ENCODE measurements at places on chromosomes 3 and 15.

DNA sequence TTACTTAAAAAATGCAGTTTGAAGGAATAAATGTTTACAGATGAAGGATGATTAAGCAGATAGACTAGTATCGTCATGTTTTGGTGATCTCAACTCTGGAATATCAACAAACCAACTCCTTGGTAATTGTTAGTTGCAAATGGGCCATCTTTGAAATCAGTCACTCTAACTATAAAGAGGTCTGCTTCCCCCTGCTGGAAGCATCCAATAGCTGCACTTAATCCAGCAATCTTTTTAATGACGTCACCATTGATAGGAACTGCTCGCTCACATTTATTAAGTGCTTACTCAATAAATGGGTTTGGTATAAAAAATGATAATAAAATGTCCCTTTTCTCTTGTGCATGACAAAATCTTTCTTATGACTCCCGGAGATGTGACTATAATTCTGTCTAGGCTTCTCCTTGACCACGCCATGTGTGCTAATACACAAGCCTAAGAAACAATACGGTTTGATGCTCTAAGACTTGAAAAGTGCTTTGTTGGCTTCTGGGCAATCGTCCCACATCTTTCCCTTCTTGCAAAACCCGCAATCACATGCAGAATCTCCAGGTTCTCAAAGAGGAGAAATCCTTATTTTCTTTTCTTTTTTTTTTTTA is 227.6 kb upstream of the POU1F1 start:
- DNase-seq = peak; percentile 87

- peak; percentile 68 for DNase-seq
Observed at GRCh38 chr3:51974963-51975851, at the start of gene ABHD14A. TSS of gene ABHD14A (plus strand) at chr3:51975064. CDS start at chr3:51975136, 72 bp downstream.

DNA sequence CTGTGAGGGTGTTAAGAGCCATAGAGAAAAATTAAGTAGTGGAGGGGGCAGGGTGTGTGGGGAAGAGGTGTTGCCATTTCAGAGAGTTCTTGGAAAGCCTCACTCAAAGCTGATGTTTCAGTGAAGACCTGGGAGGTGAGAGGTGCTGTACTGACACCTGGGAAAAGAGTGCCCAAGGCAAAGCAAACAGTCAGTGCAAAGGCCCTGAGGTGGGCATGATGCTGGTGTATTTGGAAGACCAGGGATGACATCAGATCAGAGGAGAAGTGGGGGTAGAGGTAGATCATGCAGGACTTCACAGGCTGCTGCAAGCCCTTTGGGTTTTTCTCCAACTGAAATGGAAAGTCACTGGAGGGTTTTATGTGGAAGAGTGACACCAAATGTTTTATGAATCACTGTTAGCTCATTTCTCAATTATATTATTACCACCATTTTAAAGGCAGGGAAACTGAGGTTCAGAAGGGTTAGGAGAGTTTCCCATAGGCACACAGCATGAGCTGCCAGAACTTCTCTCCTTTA is 42.8 kb upstream of the SMAD3 start:
- DNase-seq = no peak

DNA sequence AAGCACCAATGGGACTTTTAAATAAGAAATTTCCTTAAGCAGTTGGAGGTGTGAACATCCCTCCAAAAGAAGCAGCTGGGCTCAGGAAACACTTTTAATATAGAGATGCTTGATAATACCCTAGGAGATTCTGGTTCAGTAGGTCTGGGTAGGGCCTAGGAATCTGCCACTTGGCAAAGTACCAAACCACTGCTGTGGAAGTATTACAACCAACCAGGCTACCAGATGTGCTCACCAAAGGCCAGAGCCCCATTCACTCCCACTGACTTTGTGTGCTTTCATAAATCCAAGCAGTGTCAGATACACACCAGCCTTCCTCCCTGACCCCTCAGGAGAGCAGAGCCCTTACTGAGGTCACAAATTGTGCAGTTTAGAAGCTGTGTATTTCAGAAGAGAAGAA is 162.6 kb downstream of the CCNL1 start:
- peak; percentile 39 for DNase-seq

DNA sequence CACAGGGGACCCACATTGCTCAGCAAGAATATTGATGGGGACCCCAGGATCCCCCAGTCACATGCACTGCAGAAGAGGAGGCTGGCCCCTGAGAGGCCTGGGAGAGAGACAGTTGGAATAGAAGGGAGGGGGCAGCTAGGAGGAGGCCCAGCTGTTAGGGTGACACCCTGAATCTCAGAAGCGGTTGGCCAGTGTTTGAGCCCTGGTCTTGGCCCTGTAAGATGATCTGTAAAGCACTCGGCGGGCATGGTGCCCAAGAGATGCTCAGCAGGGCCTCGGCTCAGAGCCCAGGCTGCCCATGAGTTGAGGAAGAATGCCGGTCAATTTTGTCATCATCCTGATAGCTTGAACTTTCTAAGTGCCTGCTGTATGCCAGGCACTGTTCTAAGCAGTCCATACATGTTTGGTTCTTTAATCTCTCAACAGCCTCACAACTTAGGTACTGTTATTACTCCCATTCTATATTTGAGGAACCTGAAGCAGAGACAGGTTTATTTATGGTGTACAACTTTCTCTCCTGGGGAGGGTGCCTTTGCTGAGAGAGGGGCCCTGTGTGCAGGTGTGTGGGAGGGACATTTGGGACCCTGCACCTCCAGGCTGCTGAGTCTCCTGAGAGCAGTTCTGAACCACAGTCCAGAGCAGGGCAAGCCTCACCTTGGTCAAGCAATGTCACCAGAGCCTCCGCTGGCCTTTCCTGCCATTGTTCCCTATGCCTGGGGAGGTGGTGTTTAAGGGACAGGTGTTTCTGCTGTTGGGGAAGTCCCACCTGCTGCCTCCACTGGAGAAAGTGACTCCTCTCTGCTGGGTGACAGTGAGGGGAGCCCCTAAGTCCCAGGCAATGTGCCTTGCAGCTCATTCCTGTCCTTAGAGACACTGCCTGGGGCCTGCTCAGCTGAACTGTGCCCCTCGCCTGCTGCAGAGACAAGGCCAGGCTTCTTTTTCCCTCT is 26.0 kb downstream of the SLC6A6 start:
- no peak for DNase-seq

GRCh38 chr3:45443459-45443858 is 55.1 kb downstream of the LARS2 start:
- no peak for DNase-seq

All from choroid plexus epithelial cell (primary cell).